ENCODE measurements at places on chromosomes 7 and 10.
A peak's percentile ranks its signal among the peaks of the same experiment; 100 is the strongest.

DNA sequence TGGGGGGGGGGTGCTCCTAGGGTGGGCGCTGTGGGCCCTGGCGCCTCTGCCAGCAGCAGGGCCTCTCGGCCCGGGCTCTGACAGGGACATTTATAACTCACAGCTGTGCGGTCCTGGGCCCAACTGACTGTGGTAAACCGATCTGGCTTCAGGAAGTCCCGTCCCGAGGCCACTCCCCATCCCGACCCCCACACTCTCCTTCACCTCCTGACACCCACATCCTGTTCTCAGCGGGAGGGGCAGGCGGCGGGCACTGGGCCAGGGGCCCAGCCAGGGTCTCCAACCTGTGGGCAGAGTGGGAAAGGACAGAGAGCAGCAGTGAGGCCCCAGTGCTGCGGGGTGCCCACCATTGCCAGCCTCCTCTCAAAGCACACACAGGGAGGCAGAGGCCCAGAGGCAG lies 69.1 kb downstream of the ZMIZ1 start:
- no peak for DNase-seq

- DNase-seq: no peak
Observed at GRCh38 chr7:148609045-148609725, 18.6 kb downstream of the C7orf33 start.

GRCh38 chr10:2414039-2414438 lies 653.3 kb upstream of the PFKP start:
- no peak for DNase-seq

DNA sequence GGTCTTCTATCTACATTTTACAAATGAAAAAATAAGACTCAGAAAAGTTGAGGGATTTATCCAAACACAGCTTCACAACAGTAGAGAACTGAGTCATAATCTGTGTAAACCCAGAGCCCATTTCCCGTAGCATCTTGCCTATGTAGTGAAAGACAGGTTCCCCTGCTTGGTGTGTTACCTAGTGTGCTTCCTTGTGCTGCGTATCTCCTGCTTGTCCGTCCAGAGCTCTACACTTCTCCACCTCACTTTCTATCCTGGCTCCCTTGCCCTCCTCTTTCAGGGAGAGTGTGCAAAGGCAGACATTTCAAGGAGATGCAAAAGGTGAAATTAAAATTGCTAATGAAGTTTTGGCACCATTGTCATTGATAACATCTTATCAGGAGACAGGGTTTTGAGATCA lies 1.4 kb upstream of the ASNS start:
- DNase-seq: no peak

- DNase-seq: no peak
Observed at GRCh38 chr7:2412587-2413201, 9.3 kb downstream of the CHST12 start.

GRCh38 chr7:49775949-49776443 lies 2.6 kb downstream of the VWC2 start:
- DNase-seq: no peak

DNA sequence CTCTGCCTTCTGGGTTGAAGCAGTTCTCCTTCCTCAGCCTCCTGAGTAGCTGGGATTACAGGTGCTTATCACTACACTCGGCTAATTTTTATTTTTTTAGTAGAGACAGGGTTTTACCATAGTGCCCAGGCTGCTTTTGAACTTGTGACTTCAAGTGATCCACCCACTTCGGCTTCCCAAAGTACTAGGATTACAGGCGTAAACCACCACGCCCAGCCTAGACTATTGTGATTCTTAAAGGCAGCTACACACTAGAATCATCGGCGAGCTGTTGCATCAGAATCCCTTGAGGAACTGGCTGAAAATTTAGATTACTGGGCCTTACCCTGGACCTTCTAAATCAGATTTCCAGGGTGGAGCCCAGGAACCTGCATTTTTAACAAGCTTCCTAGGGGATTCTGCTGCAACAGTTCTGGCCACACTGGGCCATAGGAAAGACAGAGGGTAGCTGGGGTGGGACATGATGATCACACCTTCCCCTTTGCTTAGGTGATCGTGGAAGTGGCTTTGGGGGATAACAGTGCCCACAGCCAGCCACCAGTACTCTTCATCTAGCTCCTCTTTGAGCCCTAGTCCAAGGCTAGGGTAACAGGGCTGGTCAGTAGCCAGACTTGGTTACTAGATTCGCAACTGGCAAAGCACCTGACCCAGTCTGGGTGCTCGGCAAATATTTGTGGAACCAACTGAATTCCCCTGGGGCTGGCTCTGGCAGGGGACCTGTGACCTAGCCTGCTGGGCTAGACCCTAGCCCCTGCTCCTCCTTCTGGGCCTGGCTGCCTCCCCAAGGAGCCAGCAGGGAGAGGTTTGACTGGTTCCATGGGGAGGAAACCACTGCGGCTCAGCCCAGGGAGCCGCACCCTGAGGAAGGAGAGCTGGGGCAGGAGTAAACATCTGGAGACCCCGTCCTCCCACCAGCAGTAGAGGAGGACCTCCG lies 67.1 kb upstream of the DUSP5 start:
- DNase-seq: no peak

DNA sequence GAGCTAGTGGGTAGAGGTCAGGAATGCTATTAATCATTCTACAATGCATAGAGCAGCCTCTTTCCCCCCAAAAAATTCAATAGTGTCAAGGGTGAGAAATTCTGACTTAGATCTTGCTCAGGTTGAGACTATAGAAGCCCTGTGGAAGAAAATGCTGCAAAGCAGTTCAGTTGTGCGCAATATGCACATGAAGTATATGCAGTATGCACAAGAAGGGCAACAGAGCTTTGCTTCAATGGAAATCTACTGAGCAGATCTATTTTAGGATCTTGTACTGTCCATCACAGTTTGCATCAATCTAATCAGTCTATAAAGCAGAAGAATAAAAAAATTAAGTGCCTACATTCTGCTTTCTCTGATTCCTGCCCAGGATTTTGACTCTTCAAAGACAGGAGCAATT lies 225.8 kb upstream of the STEAP1 start:
- DNase-seq: no peak

- no peak for DNase-seq
Observed at GRCh38 chr10:125015356-125015944, 73.5 kb downstream of the ZRANB1 start.

GRCh38 chr10:120650705-120651399 lies 193.8 kb downstream of the PLPP4 start:
- DNase-seq: no peak

GRCh38 chr7:69295977-69296376 lies 302.3 kb upstream of the AUTS2 start:
- no peak for DNase-seq

DNA sequence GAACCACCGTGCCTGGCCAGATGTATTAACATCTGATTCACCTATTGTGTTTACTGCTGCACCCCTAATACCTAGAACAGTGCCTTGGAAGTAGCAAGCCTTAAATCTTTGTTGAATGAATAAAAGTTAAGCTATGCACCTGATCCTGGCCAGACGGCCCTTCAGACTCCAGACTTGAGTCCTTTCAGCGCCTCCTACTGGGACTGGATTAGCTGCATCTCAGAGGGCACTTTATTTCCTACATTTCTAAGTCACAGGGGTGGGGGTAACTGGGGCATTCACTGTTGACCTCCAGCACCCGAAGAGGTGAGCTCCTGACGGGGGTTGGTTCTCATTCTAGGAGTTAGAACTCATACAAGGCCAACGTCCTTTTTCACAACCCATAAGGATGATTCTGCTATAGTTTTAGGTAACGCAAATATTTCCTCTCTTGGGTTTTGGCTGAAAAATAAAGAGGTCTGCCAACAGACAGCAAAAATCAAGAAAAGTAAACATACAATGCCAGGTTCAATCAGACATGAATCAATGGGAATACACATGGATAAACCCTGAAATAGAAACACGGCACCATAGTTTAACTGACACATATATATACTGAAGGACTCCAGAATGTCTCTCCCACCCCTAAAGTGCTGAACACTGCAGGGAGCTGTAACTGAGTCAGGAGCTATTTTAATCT lies 48.0 kb upstream of the DLG5 start:
- peak; percentile 57 for DNase-seq

DNA sequence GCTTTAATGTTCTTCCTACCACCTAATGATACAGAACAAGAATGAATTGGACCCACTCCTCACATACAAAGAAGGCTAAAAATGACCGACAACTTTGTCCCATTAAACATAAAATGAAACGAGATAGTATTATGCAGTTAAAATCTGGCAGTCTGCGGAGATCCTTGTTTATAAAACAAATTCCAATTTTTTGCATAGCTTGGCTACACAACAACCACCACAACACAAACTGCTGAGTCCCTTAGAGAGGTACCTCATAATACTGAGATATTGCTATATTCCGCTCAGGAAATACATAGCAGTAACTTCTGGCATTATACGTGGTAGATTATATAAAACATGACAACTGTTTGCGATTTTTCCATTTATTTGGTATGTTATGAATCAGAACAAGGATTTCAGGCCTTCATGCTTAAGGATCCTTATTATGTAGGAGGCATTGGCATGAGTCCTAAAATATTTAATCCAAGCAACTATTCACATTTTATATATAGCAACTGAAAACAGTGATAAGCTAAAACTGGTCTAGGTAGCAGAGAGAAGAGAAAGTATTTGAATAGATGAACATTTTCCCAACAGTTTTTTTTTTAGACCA lies 96.0 kb downstream of the ANK3 start:
- no peak for DNase-seq

GRCh38 chr10:72375585-72375984 lies 20.9 kb upstream of the DNAJB12 start:
- no peak for DNase-seq

DNA sequence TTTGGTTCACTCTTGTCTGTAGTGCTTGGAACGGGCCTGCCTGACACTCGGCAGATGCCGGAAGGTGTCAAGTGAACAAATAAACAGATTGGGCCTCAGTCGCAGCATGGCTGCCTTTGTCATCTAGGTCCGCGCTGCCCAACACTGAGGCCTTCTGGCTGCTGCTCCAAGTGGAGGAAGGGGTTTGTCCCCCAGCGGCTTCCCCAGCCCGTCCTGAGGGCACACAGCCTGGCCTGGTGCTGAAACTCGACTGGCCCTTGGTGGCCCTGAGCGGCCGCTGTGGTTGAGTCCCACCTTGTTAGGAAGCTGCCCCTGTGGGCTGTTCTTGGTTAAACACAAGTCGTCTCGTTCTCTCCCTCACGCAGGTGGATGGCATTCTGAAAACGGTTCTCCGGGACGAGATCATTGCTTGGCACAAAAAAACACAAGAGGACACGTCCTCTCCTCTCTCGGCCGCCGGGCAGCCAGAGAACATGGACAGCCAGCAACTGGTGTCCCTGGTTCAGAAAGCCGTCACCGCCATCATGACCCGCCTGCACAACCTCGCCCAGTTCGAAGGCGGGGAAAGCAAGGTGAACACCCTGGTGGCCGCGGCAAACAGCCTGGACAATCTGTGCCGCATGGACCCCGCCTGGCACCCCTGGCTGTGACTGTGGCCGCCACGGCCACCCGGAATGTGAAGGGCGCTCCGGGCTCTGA lies 132.1 kb downstream of the SMURF1 start:
- no peak for DNase-seq

GRCh38 chr10:10975647-10976046 lies 42.0 kb upstream of the CELF2 start:
- DNase-seq: no peak

DNA sequence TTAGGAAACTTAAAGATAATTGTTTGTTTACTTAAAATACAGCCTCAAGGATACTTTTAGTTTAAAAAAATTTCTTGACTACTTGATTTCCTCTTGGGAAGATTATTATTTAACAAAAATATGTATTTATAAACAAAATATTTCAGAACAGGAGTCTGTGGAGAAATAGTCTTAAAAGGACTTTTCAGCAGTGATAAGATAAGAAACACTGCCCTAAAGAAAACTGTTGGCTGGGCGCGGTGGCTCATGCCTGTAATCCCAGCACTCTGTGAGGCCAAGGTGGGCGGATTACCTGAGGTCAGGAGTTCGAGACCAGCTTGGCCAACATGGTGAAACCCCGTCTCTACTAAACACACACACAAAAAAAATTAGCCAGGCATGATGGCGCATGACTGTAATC lies 22.6 kb upstream of the HERPUD2 start:
- DNase-seq: no peak

DNA sequence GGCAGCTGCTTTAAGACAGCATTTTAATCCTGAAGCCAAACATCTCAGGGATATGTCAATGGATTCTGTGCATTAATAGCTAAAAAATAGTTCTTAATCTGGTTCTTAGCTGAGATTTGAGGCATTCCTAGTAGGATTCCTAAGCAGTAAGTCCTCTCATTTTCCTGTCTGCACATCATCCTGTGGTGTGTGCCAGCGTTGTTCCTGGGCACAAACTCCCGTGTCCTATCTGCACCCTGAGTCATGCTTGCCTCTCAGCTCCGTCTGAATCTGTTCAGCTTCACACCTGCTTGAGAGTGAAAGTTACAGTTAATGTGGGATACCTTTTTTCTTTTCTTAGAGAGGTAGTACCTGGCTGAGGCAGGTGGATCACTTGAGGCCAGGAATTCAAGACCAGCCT lies 19.5 kb downstream of the BAG3 start:
- no peak for DNase-seq

DNA sequence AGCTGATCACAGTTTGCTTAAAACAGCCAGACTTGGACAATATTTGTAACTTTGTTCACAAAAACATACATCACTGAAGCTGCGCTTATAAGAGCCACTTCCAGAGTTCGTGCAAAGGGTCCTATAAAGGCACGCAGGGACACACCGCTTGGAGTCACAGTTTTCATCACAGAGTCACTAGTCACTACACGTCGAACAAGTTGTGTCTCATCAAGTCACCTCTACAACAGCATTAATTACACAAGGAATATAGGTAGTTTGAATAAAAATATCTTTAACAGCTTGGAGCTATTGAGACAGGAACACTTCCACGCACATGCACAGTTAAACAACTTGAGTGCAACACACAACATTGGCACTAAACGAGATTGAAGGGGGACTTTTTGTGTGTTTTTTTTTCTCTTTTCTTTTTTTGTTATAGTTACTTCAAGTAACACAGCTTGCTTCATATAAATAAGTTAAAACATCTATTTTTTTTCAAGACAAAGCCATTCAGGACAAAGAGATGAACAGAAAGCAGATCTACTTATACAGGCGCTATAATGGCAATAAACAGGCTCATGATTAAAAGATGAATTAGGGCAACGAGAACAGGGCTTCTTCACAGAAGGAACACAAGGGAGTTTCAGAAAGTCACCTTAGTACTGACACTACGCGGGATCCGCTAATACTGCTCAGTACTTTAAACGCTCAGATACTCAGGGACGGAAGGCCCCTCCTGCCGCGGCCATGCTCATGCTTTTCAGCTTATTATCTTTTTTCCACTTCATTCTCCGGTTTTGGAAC lies 2.2 kb downstream of the HOXA5 start:
- DNase-seq: no peak

GRCh38 chr10:123575105-123575504 lies 91.0 kb upstream of the GPR26 start:
- DNase-seq: no peak

DNA sequence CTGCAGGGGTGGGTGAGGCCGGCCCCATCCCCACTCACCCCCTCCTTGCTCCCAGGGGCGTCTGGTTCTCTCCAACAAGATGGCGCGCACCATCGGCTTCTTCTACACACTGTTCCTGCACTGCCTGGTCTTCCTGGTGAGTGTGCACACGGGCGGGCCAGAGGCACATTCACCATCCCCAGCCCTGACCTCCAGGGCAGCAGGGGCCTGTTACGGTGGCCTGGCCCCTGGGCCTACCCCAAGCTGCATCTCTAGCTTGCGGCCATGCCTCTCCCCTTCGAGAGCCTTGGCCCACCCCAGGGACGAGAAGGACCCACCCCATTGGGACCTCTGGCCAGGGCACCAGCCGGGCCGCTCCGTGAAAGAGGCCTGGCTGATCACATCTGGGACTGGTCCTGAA lies 4.9 kb upstream of the SH2B2 start:
- DNase-seq: no peak

- no peak for DNase-seq
Observed at GRCh38 chr7:19056305-19056704, 61.1 kb downstream of the TWIST1 start.
